ENCODE measurements at places on chromosomes 12 and 14. TPM values are rescaled to one million over a fixed set of nuclear protein-coding genes. Genes with fewer than 3 reads are reported as not detected.

CLEC9A gene
- total RNA-seq: 0.39 TPM

ZNF740 gene
- total RNA-seq: 32.7 TPM

DNA sequence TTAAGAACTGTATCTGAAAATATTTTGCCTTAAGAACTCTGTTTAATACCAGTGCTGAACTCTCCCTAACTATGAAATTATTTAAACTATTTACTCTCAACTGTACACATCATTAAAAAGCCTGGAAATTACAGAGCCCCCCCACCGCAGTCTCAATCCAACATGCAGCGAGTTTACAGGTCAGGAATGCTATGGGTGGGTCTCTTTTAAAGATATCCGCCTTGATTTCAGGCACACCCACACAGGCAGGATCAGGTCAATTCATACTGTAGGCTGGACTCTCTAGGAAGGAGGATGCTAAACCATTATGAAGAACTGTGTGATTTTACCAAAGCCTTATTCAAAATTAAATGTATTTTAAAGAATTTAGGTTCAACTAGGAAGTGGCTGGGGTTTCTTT lies 16.5 kb downstream of the SPTLC2 start:
- DNase-seq: peak; percentile 66

DNA sequence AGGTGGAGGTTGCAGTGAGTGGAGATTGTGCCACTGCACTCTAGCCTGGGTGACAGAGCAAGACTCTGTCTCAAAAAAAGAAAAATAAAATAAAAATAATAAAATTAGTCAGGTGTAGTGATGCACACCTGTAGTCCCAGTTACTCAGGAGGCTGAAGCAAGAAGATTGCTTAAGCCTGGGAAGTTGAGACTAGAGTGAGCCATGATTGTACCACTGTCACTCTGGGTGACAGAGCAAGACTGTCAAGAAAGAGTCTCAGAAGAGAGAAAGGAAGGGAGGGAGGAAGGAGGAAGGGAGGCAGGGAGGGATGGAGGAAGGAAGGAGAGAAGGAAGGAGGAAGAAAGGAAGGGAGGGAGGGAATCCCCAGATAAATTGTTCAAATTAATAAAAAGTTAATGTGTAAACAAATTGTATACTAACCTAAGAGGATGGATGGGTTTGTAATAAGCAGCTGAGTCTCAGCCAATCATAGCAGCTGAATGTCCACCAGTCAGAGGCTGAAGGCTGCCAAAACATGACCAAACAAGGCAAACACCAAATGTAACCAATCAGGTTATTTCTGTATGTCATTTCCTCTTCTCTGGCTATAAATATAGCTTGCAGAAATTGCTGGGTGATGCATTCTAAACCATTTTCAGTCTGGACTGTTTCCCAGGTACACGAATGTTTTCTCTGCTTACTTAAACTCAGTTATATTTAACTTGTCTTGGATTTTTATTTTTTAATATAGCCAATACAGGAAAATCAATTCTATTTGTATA lies 6.1 kb upstream of the CDCA4 start:
- DNase-seq: no peak

CCDC197 gene
- not detected for total RNA-seq

GRCh38 chr12:14454098-14454907 lies 88.8 kb downstream of the ATF7IP start:
- no peak for DNase-seq

RIN3 gene
- 22.9 TPM for total RNA-seq
